T-helper 1 cell (primary cell): ENCODE measurements at places on chromosomes 1 and 21.

DNA sequence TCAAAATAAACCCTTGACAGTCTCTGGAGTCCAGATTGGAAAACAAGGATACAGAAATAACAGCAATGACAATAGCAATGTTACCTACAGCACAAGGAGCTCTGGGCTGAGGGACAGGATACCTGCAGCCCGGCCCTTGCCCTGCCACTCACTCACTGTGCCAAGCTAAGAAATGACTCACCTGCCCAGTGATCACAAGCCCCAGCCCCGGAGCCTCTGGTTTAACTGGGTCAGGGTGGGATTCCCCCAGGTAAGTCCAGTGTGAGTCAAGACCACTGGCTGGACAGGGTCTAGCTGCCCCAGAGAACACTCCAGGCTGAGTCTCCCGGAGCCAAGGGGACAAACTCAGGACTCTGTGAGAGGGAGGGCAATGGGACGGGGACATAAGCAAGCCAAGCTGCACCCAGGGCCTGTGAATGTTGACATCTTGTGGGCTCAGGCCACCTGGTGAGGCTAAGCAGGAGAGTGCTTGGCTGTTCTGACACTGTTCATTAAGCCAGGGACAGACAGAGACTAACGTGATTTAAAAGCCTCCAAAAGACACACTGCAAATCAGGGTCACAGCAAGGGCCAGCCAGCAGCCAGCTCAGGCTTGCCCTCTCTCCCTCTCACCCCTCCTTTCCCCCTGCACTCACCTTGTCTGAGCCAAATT, 64.1 kb downstream of the MIS18A start:
- DNase-seq, result no peak

DNA sequence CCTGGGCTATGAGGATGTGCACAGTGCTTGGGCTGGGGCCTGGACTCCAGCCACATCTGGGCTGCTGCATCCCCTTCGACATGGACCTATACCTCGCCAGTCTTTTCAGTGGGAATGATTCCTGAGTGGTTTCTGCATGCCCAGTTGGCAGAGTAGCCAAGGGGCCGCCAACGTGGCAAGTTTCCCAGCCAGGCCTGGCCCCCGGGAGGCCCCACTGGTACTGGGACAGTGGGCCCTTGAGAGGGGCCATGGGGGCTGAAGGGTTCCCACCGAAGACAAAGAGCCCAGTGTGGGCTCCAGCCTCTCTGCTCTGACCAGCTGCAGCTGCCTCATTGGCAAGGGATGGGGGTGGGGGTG, 15.4 kb downstream of the RAP1GAP start:
- no peak for DNase-seq

DNA sequence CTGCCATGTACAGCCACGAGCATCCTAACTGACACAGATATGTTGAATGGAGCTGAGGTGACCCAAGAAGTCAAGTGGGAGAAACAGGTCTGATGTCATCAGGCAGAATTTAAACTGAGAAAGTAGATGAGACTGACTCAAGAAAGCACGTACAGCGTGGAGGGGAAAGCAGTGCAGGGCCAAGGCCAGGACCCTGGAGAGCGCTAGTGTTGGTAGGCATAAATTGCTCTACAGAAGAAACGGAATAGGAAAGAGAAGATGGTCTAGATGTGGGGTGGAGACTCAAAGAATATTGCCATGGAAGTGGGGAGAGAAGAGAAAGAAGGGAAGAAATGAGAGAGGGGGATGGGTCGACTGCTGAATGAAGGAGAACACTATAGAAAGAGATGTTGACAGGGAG, 45.3 kb upstream of the GJB5 start:
- no peak for DNase-seq

DNA sequence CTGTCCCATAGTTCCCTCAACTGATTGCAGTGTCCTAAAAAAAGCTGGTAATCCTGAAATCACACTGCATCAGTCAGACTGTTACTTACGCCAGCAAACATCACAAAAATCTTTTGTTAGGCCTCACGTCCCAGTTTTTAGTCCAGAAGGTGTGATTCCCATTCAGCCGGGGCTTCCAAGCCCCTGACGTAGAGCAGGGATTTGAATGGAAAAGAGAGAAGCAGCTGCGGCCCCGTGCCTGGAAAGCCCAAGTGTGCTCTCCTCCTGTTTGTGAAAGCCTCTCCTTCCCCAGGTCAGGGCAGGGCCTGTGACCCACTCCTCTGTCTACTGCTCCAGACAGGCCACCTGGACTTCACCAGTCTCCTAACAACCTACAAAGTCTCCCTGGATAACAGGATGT, 20.7 kb downstream of the KCNA10 start:
- DNase-seq, result no peak

DNA sequence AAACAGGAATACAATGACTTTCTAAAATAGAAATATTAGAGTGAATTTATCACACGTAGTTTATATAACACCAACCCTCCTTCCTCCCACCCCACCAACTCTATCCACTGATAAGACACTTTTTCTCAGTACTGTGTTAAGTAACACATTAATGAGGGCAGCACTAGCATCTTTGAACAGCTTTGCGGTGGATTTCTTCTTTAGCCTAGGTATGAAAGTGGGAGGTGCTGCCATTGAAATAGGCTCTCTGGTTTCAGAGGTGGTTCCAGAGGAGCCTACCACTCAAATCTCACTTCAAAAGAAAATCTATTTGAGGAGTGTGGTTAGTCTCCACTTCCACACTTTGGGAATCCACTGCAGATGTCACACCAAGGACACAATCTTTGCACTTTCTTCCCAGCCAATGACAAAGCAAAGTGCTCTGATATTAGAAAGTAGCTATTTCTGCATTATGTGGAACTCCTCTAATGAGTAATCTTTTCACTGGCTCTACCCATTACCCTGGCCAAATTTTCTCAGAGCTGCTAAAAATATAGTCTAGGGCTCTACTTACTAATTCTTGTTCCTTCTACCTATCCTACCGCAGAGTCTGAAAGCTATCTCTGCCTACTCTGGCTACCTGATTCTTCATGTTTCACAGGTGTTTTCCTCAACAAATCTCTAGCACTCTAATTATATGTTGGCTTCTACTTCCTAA, 1667.8 kb downstream of the MRPL39 start:
- no peak for DNase-seq

GRCh38 chr1:58979086-58979485, 195.2 kb upstream of the JUN start:
- DNase-seq, result no peak

- no peak for DNase-seq
These were observed 55.8 kb downstream of the TRIM33 start for GRCh38 chr1:114455102-114455785.
